ENCODE measurements at places on chromosomes 4 and X.

- no peak for DNase-seq
These were observed 29.0 kb downstream of the TMPRSS11B start for GRCh38 chr4:68216501-68216900.

- DNase-seq = no peak
These were observed 372.7 kb downstream of the INPP4B start for GRCh38 chr4:142473218-142473959.

DNA sequence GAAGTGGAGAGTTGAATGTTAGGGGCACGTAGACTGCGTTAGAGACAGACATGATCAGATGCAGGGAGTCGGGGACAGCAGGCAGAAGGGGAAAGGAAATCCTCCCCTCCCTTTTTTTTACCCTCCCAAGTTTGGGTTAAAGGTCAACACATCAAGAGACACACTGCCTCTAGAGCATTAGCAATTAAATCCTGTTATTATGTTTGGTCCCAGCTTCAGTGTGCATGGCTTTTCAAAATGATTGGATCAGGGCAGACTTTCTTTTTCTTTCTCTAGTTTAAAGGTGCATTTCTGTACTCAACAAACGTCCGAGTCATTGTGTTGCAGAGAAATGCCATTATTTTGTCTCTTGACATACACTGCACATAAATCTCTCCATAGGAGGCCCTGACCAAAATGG lies 63.9 kb downstream of the USP26 start:
- no peak for DNase-seq

GRCh38 chr4:147968641-147969040 lies 236.8 kb downstream of the ARHGAP10 start:
- no peak for DNase-seq

DNA sequence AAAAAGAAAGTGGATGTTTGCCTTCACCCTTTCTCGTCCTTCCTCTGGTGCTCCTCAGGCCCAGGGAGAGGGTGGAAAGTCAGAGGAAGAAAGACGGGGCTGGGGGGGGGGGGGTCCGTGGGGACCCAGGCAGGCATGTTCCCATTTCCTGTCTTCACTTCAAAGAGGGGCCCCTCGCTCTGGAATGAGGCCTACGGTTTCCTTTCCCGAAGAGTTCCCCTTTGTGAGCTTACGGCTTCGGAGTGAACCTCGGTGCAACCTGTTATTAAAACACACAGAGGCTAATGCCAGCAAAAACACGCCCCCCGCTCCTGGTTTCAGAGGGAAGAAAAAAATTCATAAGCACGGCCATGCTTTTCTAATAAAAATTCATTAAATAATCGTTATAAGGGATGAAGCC lies 40.1 kb downstream of the SHOX start:
- no peak for DNase-seq

DNA sequence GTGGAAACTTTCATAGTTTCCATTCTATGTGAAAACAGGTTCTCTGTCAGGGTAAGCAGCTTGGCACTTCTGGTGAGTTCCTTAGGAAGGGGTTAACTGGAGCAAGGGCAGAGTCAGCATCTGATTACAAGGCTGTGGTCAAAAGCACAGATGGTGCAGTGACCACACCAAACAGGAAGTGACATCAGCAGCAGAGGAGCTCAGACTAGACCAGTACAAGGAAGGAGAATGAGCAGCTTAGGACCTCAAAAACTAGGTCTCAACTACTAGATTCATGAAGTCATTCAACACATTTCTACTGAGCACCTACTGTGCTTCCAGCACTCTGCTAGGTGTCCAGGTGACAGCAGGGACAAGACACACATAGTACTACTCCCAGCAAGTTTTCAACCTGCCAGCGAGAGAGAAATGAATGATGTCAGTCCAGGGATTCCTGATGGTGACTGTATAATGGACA lies 130.2 kb downstream of the AMELX start:
- DNase-seq = no peak

GRCh38 chrX:152893980-152894610 lies 3.8 kb upstream of the ZNF185 start:
- DNase-seq = no peak
